Eye (tissue), 1 donor: ENCODE measurements at places on chromosomes 2 and 18.

DNA sequence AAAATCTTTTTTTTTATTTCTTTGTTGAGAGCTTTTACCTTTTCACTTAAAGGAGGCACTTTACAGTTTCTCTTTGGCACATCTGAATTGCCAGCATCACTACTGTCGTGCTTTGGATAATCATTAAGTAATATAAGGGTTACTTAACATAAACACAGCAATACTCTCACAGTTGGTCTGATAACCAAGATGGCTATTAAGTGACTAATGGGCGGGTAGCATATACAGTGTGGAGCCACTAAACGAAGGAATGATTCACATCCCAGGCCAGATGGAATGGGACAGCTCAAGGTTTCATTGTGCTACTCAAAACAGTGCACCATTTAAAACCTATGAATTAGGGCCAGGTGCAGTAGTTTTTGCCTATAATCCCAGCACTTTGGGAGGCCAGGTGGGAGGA is 28.1 kb downstream of the USP37 start:
- DNase-seq = no peak

DNA sequence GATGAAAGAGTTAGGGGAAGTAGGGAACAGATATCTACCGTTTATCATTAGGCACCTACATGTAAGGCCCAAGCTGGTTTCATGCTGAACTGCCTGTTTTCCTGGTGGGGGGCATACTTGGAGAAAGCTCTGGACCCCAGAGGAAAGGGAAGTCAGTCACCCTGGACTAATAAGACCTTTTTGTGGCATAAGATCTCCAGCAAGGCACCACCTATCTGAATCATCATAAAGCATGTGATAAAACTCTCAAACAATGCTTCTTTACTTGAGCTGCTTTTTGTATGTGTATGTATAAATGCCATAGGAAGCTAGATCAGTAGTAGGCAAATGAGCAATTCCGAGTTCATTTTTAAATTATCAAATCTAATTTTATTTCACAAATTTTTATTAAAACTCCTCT is 104.8 kb downstream of the TANC1 start:
- no peak for DNase-seq

DNA sequence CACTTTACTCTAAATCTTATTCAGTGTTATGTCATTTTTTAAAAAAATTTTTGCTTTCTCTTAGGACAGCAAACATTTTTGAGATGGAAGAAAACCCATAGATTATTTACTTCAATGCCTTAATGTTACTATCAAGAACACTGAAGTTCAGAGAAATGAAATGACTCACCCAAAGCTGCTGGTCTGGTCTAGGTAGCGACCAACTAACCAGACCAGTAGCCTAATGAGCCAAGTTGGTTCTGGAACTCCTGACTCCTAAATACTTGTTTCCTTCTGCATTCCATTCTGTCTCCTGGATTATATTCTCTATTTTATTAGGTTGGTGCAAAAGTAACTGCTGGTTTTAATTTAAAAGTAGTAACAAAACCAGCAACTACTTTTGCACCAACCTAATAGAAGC is 35.4 kb downstream of the SLC8A1 start:
- no peak for DNase-seq

- DNase-seq = no peak
These were observed 39.6 kb downstream of the DOK1 start for GRCh38 chr2:74593826-74594772.

DNA sequence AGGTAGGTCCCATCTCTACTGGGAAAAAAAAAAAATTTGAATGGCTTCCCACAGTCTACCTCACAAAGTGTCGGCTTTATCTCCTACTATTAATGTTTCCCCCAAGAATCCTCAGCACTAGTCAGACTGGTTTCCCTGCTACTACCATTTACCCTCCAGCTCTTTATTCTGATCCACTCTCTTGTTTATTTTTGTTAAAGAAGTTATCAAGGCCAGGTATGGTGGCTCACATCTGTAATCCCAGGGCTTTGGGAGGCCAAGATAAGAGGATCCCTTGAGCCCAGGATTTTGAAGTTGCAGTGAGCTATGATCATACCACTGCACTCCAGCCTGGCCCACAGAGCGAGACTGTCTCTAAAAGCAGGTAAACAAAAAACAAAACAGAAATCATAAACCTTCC is 1275.3 kb downstream of the LRP1B start:
- DNase-seq = no peak

DNA sequence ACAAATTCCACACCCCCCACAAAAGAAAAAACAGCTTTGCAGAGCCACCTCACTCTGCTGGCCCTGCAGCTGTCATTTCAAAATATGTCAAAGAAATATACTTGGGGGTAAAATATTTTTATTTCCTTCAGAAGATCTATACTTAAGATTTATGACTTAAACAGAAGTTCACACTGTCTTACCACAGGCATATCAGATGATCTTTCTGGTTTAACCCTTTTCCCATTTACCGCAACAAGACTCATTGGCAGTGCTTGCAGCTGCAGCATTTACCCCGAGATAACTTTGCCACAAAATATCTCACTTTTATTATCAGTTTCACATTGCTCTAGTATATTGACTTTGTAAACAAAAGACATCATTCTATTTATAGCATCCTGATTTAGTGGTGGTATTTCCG is 21.6 kb upstream of the SLC35G4 start:
- no peak for DNase-seq

DNA sequence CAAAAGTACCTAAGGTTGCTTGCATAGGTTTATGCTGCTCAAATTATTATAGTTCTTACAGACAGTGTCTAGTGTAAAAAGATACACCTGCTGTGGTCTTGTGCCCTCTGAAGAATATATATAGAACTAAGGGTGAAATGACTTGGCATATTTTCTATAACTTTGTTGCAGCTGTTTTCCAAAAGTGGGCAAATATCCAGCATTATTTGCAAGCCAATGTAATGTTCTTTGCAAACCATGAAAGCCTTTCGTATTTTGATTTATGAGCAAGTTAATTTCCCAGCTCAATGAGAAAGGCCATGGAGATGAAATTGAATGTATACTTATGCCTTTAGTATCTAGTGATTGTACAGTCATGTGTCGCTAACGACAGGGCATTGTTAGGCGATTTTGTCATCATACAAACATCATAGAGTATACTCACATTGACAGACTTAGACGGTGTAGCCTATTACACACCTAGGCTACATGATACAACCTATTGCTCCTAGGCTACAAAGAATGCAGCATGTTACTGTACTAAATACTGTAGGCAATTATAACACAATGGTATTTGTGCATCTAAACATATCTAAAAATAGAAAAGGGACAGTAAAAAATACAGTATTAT is 116.3 kb downstream of the PLCL1 start:
- DNase-seq = no peak

- DNase-seq = no peak
These were observed 155.3 kb upstream of the TWIST2 start for GRCh38 chr2:238692562-238692961.

DNA sequence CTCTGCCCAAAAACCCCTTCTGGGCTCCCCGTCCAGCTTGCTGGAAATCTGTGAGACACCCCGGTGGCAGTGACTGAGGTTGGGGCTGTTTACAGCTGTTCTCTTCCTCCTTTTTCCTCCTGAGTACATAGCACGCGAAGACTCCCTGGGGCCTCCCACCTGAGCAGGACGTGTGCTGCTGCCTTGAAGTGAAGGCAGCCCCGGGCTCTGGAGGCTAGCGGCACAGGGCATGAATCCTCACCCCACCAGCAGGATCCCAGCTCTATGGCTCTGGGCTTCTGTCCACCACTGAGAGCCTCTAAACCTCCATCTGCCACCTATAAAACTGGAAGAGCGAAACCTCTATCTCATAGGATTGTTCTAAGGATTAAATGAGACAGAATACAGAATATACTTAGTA is 182.5 kb downstream of the TMEM163 start:
- DNase-seq = no peak

- DNase-seq = no peak
These were observed 71.0 kb downstream of the DCDC2C start for GRCh38 chr2:3774336-3774735.

DNA sequence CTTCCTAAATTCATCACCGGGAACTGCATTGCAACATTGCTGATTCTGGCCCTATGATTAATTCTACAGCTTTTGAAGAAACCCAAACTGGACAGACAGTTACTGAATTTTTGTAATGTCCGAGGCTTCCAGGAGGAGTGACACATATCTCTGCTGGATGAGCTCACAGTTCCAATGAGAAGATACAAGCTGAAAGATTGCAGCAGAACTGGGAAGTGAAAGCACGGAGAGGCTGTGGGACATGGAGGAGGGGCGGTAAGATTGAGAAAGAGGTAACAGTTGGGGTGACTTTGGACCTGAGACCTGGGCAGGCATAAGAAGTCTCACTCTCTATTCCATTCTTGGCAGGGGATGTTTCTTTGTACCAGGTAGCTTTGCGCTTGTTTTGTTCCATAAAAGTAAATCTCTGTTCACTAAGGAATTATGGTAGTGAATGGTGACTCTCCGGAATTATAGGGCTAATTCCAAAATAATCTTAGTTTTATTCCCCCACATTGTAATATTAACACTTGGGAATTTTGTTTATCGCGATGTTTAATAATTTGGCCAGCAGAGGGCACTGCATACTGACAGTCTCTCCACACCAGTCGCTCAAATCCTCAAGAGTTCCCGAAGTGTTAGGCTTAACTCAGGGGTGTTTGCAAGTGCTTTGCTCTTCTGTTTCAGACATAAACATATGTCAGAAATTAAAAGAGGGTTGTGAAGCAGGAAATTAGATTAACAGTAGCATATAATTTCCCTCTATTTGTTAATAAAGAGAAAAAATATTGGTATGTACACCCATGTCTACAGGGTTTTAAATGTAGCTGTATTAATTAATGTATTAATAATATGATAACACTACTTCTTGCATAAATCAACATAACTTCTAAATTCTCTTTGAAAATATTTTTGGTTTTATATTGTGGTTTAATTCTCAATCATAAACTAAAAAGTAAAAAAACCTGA is 201.4 kb downstream of the SOCS6 start:
- DNase-seq = peak; percentile 89

GRCh38 chr18:75696391-75696790 is 268.9 kb upstream of the SMIM21 start:
- no peak for DNase-seq

DNA sequence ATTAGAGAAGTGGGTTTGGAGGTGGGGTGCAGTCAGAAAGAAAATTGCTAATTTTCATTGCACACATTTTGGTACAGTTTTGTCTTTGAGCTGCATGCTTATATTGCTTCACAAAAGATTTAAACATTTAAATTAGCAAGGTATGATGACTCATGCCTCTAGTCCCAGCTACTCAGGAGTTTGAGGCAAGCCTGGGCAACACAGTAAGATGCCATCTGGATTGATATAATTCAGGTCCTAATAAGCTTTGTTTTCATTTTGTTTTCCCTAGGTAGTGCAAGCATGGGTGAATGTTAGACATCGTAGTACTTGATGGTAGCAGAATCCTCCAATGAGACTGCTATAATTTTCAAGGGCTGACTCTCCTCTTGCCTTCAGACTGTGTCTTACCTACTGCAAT is 396.7 kb upstream of the RGPD4 start:
- DNase-seq = no peak

DNA sequence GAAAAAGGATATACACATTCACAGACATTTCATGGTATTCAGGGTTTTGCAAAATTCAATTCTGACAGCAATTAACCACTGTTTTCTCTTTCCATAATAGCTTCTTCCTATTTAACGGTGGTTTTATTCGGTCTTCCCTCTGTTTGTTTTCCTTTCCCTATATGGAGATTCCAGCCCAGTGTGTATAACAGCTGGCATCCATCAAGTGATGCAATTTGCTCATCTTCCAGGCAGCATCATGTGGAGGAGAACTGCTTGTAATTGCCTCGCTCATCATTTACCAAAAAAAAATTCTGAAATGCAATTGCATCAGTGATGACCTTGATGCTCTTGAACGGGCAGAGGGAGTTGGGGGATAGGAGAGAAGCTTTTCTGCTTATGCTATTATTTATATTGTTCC is 165.9 kb upstream of the PGAP1 start:
- DNase-seq = peak; percentile 65

- no peak for DNase-seq
These were observed 260.0 kb upstream of the ID2 start for GRCh38 chr2:8421658-8422449.

DNA sequence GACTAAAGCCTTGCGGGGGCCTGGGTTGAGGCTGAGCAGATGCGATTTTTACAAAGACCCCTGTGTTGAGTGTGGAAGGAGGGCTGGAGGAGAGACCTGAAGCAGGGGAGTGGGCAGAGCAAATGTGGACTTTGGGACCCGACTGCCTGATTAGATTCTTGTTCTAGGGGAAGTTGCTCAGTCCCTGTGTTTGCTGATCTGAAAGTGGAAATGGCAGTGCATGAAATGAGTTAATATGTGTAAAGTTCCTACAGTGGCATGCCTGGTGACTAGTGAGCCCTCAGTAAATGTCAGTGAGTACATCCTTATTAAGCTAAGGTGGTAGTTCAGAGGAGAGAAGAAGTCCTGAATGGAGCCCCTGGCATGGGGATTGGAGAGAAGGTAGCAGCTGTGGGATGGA is 52.3 kb downstream of the ARMC9 start:
- no peak for DNase-seq

- DNase-seq = no peak
These were observed 103.0 kb upstream of the AGAP1 start for GRCh38 chr2:235390816-235391194.

DNA sequence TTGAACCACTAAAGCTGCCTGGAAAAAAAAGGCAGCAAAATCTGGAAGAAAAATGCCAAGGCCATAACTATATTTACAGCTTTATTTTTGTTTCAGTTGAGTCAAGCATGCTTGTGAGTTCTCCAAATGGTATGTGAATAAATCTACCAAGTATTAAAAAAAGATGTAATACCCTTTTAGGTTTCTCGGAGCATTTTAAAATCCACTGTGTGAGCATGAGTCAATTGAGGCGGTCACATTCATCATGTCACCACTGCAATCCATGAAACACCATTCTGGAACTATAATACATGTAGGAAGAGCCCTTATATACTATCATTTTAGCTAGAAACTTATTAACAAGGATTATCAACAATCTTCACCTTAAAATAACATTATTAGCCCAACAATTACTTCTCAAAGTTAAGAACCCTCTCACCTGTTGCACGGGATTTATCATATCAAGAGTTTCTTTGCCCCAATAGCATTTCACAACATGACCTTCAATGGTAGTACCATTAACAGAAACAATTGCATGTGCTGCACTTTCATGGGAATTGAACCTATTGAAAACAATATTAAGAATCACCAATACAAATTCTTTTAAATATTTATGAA is 24.2 kb upstream of the C2orf42 start:
- DNase-seq = no peak
